ENCODE measurements at places on chromosomes 2 and 18.

GRCh38 chr2:171149986-171150693 is 10.6 kb downstream of the TLK1 start:
- no peak for DNase-seq

- no peak for DNase-seq
These were observed 29.1 kb upstream of the TANK start for GRCh38 chr2:161131074-161131680.

DNA sequence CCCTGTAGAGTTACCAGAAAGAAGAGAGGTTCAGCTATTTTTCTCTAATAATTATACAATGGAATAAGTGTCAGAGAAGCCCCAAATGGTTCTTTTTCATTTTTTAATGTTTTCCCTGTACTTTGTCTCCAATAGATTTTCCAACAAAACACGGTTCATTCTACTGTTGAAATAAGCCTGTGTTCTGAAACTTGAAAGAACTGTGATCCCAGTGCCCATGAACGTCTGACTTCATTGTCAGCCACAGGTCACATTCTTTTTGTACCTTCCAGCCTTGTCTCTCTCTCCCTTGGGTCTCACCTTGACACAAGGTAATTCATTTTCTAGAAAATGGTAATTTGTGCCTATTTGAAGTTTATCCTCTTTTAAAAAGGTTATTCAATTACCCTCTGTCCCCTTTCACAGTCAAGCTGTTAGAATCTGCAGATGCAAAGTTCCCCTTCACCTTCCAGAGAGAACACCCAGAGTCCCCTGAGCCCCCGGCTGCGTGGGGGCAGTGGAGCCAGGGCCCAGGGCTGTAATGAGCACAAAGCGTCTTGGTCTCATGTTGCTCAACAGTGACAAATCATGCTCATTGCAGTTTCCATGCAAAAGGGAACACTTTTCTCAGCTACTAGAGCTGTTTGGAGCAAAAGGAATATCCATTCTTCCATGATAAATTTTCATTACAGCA is 115.2 kb downstream of the SPHKAP start:
- no peak for DNase-seq

- no peak for DNase-seq
These were observed 43.7 kb upstream of the FZD5 start for GRCh38 chr2:207813221-207813916.

- no peak for DNase-seq
These were observed 8.6 kb downstream of the DNAJB2 start for GRCh38 chr2:219287580-219288265.

DNA sequence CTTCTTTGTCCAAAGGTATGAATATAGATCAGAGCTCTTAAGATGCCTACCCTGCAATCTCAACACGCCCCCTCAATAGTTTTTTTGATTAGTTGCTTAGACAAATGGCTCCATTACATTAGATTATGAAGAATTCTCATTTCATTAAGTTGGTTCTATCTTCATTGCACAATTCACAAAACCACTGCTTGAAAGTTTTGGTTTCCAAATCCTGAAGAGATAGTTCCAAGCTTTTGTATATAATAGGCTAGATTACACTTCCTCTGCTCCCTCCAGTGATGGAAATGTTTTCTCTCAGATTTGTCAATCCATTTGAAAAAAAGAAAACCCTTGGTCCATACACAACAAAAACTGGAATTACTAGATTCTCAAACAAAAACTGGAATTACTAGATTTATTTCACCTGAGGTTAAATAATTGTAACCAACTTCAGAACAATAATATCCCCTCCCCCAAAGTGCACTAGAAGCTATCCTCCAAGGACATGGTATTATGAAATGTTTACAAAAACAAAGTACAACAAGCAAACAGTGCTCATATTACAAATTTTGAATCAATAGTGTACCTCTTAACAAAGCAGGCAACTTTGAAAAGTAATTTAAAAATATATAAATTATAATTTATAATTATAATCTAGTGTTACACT is 6.8 kb upstream of the TLK1 start:
- DNase-seq: no peak

Measured in stimulated activated CD4-positive, alpha-beta T cell treated with anti-CD3 and anti-CD28 coated beads, Interleukin-4, amount 100 ng/mL, for 48 hours (primary cell).